Activated CD4-positive, alpha-beta T cell treated with anti-CD3 and anti-CD28 coated beads for 48 hours (primary cell): ENCODE measurements at places on chromosomes 11 and 22.

- peak; percentile 19 for DNase-seq
Measured at GRCh38 chr22:42294034-42294985, 23.9 kb upstream of the TCF20 start.

GRCh38 chr11:66312549-66313320, 4.1 kb downstream of the CD248 start:
- DNase-seq = peak; percentile 97

- no peak for DNase-seq
Measured at GRCh38 chr11:16805938-16806337, 67.5 kb downstream of the C11orf58 start.

- DNase-seq = no peak
Measured at GRCh38 chr11:68813773-68814172, 27.9 kb downstream of the CPT1A start.

DNA sequence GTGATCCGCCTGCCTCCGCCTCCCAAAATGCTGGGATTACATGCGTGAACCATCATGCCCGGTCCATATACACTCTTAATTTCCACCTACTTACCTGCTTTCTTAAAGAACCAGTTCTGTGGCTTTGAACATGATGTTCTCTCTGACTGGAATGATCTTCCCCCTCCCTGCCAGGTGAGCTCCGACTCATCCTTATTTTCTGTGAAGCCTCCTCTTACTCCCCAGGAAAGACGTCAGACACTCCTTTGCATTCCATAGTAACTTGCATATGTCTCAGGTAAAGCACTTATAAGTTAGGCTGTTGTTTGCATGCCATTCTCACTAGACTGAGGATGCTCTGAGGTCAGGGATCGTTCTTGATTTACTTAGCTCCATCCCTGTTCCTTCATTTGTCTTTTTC, 91.8 kb upstream of the RAB1B start:
- DNase-seq = no peak

- DNase-seq = no peak
Measured at GRCh38 chr22:23093051-23093788, 22.9 kb downstream of the GNAZ start.

- DNase-seq = no peak
Measured at GRCh38 chr11:20808328-20808727, 138.9 kb downstream of the NELL1 start.

DNA sequence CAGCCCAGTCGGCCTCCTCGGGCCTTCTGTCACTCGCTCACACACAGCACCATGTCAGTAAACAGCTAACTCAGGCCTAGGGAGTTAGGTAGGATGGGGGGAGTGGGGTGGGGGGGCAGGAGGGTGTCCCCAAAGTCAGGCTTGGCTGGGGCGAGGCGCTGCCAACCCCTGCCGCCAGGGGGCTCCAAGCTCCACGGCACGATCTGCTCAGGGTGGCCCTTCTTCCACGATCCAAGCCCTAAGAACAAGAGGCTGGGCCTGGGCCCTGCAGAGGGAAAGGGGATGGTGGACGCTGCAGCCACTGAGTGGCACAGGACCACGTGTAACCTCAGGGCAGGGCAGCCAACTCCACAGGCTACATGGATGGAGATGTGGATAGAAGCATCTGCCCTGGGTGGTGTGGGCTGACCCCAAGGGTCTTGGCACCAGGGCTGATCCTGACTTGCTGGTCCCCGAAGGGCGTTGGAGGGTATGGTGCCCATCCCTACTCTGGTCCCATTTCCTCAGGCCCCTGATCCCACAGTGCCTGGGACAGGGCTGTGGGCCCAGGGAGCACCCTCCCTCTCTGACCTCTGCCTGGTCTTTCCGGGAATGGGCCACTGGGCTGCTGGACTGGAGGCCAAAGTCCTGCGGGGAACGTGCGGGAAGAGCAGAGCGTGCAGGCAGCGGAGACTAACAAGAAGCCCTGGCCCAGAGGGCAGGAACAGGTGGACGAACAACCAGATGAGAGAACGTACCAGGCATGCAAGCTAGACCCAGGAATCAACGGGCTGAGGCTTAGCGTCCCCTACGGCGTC, 29.1 kb upstream of the TXNRD2 start:
- DNase-seq = peak; percentile 85

GRCh38 chr11:129287920-129288319, 87.7 kb upstream of the BARX2 start:
- no peak for DNase-seq

- no peak for DNase-seq
Measured at GRCh38 chr11:88405853-88406252, 68.3 kb upstream of the CTSC start.

DNA sequence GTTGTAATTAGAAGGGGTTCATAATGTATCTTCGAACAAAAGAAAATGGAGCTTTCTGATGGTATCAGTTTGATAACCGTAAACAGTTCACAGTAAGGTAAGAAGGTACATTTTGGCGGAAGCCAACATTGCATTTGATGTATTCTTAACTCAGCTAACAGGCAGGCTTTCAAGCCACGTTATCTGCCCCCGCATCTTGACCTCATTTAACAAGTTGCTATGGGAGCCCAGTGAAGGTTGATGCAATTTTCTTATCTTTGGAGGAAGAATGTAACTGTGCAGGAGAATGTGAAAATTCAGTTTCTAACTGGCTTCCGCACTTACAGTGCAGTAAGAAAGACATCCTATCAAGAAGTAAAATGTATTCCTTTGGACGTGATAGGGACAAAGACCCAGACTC, 110.6 kb downstream of the ETS1 start:
- DNase-seq = peak; percentile 73

DNA sequence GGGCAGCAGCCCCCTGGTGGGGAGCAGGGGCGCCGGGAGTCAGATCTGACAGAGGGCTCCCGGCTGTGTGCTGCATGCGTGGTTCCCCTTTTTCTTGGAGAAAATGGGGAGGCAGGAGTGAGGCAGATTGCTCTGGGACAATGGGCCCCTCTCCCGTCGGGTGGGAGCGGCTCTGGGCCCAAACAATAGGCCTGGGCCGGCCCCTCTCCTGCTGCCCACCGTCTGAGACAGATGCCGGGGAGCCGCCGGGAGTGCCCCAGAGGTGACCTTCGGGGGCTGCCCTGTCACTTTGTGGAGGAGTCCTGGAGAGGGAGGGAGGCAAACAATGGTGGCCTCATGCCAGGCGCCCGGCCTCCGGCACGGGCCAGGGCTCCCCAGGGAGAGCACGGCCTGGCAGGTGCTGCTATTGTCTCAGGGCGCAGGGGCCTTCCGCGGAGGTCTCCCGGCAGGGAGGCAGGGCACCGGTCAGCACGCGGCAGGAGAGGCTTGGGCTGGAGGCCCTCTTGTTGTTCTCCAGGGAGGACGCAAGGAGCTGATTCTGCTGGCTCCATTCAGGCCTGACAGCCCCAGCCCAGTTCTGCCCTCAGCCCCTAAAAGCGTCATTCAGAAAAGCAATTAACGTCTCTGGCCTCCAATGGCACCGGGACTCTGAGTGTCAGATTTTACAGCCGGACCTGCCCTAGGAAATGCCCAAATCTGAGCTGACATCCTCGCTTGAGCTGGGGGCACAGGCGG, 44.8 kb downstream of the SMIM38 start:
- DNase-seq = no peak

DNA sequence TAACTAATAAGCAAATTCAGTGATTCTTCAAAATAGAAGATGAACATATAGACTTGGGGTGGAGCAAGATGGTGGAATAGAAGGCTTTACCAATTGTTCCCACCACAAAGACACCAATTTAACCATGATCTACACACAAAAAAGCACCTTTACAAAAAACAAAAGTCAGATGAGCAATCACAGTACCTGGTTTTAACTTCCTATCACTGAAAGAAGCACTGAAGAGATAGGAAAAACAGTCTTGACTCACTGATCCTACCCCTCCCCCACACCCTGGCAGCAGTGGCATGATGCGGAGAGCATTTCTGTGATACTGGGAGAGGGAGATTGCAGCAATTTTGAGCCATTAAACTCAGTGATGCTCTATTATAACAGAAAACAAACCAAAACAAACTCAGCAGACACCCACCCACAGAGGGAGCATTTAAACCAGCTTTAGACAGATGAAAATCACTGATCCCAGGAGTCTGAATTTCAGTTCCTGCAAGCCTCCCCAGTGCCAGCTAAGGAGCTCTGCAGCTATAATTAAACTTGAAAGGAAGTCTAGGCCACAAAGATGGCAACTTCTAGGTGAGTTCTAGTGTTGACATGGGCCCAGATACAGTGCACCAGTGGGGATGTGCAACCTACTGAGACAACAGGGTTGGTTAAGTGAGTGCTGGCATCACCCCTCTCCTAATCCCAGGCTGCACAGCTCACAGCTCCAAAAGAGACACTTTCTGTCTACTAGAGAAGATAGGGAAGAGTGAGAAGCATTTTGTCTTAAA, 161.8 kb upstream of the GRIA4 start:
- peak; percentile 47 for DNase-seq

- DNase-seq = no peak
Measured at GRCh38 chr11:45021692-45022141, 71.0 kb upstream of the TP53I11 start.

DNA sequence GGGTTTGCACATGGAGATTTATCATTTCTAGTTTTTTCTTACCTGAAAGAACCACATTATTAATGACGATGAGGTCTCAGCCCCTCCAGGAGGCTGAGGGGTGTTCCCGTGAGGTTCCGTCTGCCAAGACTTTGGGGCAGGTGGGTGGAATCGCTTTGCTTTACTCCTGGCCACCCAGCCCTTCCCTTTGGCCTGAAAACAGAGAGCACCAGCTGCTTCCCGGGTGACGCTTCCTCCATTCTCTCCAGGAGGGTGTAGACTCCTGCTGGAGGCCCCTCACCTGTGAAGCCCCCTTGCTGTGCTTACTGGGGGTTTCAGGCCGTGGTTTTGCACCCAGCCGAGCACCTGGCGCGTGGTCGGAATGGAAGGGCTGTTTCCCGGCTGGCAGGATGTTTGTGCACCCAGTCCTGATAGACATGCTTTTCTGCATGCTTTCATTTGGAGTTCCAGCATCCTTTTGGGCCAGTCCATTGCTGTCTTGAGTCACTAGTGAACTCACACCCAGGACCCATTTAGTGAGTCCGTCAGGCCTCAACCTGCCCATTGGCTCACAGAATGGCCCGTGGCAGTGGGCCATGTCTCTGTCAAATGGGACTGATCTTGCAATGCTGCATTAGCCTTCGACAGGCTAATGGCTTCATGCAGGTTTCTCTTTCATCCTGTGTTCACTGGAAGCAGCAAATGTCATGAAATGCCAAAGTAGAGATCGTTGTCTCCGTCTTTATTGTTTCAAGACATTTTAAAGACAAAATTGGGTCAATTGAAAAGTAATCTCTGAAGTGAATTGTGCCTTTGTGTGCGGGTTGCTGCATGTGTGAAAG, 360.8 kb downstream of the TBC1D22A start:
- no peak for DNase-seq

GRCh38 chr11:1624621-1625020, 2.7 kb upstream of the KRTAP5-4 start:
- no peak for DNase-seq

GRCh38 chr22:22600531-22601261, 41.6 kb upstream of the PRAME start:
- no peak for DNase-seq

DNA sequence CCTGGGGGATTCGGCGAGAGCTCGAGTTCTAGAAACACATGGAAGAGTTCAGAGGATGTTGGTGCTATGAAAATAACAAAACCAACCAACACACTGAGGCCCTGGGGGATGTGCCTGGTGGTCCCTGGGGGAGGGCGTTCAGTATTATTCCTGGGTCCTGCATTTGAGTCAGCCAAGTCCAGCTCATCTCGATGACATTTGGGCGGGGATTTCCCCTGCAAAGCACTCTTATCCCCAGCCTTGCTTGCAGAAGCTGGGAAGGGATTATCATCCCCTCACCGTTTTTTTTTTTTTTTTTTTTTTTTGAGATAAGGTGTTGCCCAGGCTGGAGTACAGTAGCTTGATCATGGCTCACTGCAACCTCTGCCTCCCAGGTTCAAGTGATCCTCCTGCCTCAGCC, 2.1 kb upstream of the SMIM38 start:
- no peak for DNase-seq

DNA sequence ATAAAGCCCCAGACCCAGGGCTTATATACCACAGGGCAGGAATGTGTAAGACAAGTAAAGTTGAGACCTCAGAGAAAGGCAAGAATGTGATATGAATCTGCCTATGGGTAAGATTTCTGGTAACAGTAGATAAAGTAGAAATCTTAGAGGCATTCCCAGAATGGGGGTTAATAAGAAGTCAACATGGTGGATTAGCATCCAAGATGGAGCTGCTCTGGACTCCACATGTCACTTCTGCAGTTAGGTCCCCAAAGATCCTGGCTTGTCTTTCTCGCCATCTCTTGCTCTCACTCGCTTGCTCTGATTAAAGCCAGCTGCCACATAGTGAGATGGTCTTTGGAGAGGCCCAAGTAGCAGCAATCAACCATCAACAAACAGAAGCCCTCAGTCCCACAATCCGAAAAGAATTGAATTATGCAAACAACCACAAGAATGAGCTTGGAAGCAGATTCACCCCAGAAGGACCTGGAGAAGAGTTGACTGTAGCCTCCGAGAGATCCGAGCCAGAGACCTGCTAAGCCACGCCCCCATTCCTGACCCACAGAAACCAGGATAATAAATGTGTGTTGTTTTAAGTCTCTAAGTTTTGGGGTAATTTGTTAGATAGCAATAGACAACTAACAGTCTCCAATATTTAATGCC, 5.4 kb upstream of the C11orf86 start:
- DNase-seq = no peak

GRCh38 chr11:40323241-40323640, 1136.2 kb downstream of the LRRC4C start:
- DNase-seq = no peak

DNA sequence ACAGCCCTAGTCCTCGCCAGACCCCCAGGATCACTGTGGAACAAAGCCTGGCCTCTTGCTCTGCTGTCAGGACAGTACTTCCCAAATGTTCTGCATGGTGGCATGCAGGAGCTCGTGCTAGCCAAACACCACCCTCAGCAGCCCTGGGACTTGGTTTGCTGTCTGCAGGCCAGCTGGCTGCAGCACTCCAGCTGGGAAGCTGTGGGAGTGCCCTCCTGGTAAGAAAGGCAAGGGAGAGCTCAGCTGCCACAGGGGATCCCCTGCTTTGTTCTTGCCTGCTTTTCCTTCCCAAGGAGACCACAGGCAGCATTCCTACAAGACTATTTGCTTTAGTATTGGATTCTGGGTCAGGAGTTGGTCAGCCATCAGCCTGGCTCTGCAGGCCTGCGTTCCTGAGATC, 27.9 kb downstream of the TCIRG1 start:
- no peak for DNase-seq

DNA sequence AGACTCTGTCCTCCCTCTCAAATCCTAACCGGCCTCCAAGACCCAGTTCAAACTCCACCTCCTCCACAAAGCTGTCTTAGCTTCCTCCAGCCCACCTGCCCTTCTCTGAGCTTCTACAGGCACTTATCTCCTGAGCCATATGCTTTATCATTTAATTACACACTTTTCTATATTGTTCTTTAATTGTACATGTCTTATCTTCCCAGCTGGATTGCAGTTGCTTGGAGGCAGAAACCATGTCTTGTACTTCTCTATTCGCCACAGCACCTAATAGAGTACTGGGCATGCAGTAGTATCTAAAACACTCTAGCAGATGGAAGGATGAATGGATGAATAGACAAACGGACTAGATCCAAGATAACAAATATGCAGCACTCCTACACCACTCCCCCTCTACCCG, 11.3 kb downstream of the TRIM29 start:
- DNase-seq = no peak

GRCh38 chr11:126403022-126403581, 47.6 kb downstream of the ST3GAL4 start:
- no peak for DNase-seq
